ENCODE measurements at places on chromosomes 2 and 18.

GRCh38 chr2:86476092-86476491 lies 34.9 kb downstream of the KDM3A start:
- no peak for DNase-seq

GRCh38 chr2:171512683-171513195 lies 9.5 kb upstream of the CYBRD1 start:
- no peak for DNase-seq

GRCh38 chr2:179435000-179435399 lies 170.4 kb upstream of the SESTD1 start:
- no peak for DNase-seq

GRCh38 chr2:27831279-27832050 lies 58.7 kb downstream of the RBKS start:
- DNase-seq = no peak

DNA sequence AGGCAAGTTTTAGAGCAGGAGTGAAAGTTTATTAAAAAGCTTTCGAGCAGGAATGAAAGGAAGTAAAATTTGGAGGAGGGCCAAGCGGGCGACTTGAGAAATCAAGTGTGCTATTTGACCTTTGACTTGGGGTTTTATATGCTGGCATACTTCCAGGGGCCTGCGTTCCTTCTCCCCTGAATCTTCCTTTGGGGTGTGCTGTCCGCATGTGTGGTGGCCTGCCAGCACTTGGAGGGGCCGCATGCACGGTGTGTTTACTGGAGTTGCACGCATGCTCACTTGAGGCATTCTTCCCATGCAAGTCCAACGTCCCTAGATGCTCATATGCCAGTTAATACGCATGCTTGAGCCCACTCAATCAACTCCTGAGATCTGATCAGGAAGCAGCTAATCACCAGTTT lies 78.3 kb upstream of the MAP4K4 start:
- DNase-seq = no peak

GRCh38 chr2:208485390-208485789 lies 78.8 kb downstream of the PTH2R start:
- no peak for DNase-seq

- no peak for DNase-seq
These were observed 127.6 kb downstream of the QPCT start for GRCh38 chr2:37471994-37472393.

- no peak for DNase-seq
These were observed 2.4 kb upstream of the ASB1 start for GRCh38 chr2:238424313-238424700.

DNA sequence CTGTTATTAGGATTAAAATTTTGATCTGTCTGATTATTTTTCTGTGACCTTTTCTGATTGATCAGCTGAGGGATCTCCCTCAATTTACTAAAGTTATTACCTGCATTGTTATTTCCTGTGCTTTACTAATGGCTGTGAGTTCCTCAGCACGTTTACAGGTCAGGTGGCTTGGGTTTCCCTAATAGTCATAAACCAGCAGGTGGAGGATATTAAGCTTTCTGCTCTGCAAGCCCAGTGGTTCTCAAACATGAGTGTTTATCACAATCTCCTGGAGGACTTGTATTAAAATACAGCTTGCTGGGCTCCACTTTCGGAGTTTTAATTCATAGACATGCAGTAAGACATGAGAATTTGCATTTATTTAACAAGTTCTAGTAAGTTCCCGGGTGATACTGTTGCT lies 22.4 kb upstream of the UGP2 start:
- DNase-seq = no peak

- DNase-seq = no peak
These were observed 16.6 kb downstream of the PAIP2B start for GRCh38 chr2:71210292-71210691.

- peak; percentile 39 for DNase-seq
These were observed 67.4 kb downstream of the STEAP3 start for GRCh38 chr2:119290859-119291587.

DNA sequence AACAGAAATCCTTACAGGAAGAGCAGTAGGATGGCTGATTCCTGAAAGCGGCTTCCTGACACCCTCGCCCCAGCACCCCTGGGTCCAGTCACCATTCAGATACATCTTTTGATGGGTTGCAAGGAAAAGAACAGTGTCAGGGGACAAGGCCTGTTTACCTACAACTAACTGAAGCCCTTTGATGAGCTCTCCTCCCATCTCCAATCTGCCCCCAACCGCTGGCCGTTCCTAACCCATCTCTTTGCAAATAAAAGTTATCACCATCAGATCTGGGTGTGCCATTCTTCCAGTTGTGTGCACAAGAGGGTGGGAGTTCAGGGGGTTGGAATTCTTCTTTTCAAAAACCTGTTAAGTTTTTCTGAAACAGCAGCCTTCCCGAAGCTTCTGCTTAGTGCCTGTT lies 48.9 kb downstream of the ARL4C start:
- no peak for DNase-seq

DNA sequence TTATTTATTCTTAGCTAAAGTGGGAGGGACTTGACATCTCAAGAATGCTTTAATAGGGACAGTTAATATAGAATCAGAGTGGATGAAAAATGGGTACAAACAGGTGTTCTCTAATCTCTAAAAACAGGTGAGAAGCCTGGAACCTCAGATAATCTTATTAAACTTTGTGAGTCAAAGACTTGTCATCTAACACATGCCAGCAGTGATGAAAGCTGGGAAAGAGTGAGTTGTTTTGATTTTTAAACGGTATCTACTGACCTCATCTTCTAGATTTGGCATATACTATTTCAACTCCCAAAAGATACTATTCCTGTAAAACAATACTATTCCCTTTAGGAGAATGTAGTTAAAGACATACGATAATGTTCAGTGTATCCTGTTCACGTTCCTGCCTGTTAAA lies 103.4 kb downstream of the CCDC141 start:
- DNase-seq = no peak

DNA sequence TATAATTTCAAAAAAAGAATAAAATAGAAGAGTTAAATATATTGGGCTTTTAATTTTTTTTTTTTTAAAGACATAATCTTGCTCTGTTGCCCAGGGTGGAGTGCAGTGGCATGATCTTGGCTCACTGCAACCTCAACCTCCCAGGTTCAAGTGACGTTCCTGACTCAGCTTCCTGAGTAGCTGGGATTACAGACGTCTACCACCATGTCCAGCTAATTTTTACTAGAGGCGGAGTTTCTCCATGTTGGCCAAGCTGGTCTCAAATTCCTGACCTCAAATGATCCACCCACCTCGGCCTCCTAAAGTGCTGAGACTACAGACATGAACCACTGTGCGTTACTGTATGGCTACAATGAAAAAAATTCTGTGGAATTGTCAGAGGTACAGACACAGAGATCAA lies 98.1 kb upstream of the RGPD4 start:
- DNase-seq = no peak

DNA sequence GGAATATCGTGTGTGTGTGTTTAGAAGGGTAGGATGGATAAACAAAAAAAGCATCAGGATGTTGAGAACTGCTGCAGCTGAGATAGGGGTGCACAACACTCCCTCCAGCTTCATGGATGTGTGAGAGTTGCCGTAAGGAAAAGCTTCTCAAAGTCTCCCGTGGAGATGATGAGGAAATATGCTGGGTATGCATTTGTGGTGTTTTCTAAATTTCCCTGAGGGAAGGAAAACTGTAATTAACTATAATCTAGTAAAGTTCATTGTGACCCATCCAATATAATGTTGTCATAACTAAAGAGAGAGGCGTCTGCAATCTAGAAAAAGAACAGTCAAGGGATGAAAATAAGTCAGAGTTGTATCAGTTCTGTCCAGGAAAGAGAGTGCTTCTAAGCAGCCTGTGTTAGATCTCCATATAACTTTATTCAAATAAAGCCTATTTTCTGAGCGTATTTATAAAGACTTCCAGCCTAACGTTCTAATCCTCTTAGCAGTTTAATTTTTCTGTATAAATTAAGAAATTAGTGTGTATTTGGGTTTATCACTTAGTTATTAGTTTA lies 7.3 kb upstream of the LMAN2L start:
- no peak for DNase-seq

GRCh38 chr2:206533977-206534376 lies 90.6 kb downstream of the ADAM23 start:
- no peak for DNase-seq

DNA sequence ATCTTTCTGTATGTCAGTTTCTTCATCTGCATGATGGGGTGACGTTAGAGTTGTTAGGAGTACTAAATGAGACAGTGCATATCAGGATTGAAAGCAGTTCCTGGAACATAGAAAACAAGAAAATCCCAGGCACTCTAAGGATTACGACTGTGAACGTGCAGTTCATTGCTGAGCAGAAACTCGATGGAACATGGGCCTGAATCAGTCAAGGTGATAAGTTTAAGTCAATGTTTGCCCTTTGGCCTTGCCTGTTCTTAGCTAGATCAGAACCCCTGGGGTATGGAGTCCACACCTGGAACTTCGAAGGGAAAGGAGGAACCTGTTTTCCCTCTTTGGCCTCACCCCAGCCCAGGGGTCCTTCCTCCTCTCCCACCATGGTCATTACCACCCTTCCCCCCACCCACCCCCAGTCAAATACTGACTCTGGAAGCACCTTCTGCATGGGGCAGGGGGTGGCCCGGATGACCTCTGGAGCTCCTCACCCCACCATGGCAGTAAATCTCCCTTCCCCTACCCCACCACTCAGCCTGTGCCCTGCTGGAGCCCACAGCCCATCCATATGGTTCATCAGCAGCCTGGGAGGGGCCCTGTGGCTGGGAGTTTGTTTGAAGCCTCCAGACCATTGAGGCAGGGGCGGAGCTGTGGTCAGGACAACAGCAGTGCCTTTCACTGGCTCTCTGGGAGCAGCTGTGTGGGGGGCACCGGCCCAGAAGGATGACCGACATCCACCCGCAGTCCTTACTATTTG lies 164.1 kb downstream of the SMAD7 start:
- no peak for DNase-seq

DNA sequence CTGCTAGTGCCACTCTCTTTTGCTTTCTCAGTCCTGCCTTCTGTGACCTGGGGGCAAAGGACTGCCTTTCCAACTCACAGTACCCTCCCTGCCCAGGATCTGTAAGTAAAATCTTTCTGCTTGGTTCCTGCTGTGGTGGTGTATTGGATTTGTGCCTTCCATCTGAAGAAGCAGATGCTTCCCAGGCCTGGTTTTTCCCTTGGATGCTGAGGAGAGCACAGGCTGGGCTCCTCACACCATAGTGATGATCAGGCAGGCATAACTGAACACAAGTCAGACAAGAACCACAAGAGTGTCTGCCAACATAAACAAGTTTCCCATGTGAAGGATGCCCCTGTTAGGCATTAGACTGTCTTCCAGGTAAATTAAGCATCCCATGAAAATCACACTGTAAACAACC lies 121.3 kb upstream of the NRXN1 start:
- DNase-seq = no peak

Measured in stimulated activated CD4-positive, alpha-beta T cell treated with anti-CD3 and anti-CD28 coated beads, Interleukin-15, amount 100 ng/mL, for 1 hour (primary cell).